Daoy (cell line): ENCODE measurements at places on chromosomes 12 and 14.
A peak's percentile ranks its signal among the peaks of the same experiment; 100 is the strongest.

- DNase-seq: no peak
Observed at GRCh38 chr12:132227782-132228475, 83.7 kb downstream of the NOC4L start.

DNA sequence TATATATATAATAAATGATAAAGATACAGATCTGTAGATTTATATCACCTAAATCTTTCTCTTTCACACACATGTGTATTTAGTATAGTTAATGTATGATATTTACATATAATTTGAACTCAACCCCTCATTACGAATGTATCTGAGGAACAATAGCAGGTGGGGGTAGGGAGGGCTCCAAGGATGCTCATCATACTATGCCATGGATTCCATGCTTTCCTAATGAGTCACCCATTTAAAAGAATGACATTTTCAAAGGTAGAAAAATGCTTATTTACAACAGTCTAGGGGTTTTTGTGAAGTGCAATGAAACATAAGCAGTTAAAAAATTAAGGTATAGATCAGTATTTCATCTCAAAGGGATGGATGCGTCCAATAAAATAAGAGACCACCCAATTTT is 181.6 kb downstream of the SOX5 start:
- no peak for DNase-seq

GRCh38 chr12:63164911-63165310 is 13.9 kb upstream of the AVPR1A start:
- no peak for DNase-seq

DNA sequence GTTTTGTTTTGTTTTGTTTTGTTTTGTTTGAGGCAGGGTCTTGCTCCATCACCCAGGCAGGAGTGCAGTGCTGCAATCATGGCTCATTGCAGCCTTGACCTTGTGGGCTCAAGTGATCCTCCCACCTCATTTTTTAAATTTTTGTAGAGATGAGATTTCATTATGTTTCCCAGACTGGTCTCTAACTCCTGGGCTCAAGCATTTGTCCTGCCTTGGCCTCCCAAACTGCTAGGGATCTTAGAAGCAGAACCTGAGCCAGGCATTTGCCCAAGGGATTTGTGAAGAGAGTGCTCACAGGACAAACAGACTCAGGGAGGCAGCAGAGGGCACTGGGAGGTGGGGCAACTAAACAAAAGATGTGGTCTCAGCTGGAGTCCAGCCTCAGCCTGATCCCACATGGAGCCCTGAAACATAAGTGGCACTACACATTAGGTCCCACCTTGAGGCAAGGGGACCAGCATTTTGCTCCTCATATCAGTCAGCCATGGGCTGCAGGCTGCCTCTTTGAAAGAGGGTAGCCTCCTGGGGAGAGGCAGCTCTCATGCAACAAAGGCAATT is 86.2 kb upstream of the CMKLR1 start:
- DNase-seq: peak; percentile 15

GRCh38 chr12:52053536-52054209 is 2.4 kb downstream of the NR4A1 start:
- DNase-seq: no peak

- DNase-seq: no peak
Observed at GRCh38 chr14:67457782-67458181, 30.7 kb downstream of the TMEM229B start.

DNA sequence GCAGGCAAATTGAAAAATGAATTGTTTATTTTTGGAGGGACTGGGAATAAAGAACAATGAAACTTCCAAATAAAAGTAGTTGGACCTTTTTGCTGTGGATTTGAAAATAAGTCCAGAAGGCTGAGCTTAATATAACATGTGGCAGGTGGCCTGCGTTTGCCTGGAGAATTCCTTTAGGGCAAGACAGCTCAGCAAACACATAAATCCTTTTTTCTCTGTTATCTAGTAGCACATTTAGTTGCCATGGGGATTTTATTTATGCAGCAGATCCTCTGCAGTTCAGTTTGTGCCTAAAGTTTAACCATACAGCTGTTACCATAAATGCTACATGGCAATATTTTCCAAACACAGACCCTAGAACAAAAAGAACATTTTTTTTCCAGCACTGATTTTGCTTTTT is 180.0 kb downstream of the NPAS3 start:
- no peak for DNase-seq

GRCh38 chr14:70708717-70709570 is 67.2 kb downstream of the TTC9 start:
- DNase-seq: no peak

DNA sequence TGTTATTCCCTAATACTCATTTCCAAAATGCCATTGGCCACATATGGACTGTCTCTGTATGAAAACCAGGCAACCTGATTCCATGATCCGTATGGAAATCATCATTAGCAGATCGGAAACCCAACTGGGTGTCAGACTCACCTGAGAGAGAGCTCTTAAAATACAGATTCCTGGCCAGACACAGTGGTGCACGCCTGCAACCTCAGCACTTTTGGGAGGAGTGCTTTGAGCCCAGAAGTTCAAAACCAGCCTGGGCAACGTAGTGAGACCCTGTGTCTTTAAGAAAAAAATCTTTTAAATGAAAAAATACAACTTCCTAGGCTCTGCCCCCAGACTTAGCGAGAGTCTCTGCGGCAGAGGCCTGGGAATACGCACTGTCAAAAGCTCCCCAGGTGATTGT is 37.4 kb downstream of the PLXNC1 start:
- DNase-seq: no peak

- DNase-seq: peak; percentile 68
Observed at GRCh38 chr12:121872546-121873215, 14.0 kb upstream of the HPD start.

DNA sequence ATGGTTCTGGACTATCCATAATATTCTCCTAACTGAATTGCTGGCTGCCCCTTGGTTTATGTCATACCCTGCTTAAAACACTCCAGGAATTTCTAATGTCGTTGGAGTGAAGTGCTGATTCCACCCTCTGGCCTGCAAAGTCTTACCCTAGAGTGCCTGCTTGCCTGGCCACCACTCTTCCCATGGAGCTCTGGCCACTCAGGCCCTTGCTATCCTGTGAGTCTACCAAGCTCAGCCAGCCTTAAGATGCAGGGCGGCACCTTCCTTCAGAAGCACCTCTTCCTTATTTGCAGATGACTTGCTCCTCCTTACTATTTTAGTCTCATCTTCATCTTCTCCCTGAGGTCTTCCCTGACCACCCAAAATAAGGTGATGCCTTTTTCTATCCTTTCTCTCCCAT is 35.3 kb downstream of the SLC6A15 start:
- DNase-seq: no peak

DNA sequence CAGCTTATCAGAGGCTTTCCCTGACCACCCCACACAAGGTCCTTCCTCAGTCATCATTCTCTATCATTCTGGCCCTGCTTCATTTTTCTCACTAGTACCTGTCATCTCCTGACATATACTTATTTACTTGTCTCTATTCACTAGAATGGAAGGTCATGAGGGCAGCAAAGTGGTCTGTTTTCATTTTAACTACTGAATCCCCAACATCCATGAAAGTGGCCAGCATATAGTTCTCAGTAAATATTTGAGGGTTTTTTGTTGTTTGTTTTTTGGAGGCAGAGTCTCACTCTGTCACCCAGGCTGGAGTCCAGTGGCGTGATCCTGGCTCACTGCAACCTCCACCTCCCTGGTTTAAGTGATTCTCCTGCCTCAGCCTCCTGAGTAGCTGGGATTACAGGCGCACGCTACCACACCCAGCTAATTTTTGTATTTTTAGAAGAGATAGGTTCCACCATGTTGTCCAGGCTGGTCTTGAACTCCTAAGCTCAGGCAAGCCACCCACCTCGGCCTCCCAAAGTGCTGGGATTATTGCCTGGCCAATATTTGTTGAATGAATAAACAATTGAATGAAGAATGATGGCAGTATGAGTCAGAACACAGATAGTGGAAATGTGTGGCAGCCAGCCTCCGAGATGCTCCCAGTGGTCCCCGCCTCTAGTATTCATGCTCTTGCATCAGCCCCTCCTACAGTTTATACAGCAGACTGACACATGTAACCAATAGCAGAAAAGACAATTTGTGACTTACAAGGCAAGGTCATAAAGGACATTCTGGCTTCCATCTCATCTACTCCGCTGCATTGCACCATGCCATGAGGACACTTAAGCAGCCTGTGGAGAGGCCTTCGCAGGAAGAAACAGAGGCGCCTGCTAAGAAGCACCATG is 7.0 kb upstream of the ANO6 start:
- peak; percentile 60 for DNase-seq

DNA sequence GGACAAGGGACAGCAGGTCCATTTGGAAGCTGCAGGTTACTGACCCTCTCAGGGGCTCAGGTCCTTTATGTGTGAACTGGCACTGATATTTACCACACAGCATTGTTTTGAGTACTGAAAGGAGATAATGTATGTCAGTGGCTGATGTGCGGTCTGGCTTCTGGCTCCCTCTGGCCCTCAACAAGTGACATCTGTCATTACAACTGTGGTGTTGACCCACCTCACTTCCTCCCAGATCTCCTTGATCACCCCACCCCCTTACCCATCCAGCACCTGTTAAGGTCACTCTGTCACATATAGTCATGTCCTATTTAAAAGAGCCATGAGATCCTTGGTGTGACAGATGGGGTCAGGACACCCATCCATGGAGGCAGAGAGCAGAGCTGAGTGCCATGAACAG is 22.7 kb upstream of the PRIMA1 start:
- no peak for DNase-seq

GRCh38 chr14:94631536-94632304 is 19.5 kb downstream of the SERPINA3 start:
- no peak for DNase-seq

DNA sequence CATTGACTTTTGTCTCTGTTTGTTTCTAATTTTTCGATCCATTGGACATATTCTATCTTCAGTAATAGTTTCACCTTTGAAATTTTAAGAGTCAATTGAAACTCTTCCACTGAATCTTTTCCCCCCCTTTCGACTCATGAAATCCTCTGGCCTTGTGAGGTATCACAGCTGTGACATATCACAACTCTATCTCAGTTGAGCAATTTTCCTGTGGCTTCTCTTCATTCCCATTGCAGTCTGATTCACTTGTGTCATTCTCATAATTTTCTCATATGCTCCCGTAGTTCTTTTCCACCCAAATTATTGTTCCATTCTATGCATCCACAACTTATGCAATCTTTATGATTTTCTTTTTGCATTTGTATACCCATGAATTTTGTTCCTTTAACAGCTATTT is 261.6 kb downstream of the DACT1 start:
- DNase-seq: peak; percentile 76

- peak; percentile 9 for DNase-seq
Observed at GRCh38 chr12:7716381-7716780, 5.1 kb downstream of the DPPA3 start.

DNA sequence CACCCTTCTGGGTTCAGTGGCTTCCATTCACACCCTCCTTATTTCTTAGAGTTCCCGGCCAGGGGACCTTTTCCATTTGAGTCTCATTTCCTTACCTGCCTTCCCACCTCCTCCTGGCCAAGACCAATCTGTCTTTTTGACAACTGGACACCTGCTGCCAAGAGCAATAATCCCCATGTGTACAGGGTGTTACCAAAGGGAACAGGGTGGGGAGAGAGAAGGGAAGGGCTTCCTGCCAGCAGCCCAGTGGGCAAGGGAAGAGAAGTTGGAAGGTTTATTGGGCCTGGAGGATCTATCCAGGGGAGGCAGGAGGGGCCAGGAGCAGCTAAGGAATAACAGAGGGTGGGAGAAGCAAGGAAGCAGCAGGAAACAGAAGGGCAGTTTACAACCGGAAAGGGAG is 346.2 kb downstream of the C12orf75 start:
- no peak for DNase-seq

- no peak for DNase-seq
Observed at GRCh38 chr14:23454445-23454856, 15.1 kb upstream of the NGDN start.

DNA sequence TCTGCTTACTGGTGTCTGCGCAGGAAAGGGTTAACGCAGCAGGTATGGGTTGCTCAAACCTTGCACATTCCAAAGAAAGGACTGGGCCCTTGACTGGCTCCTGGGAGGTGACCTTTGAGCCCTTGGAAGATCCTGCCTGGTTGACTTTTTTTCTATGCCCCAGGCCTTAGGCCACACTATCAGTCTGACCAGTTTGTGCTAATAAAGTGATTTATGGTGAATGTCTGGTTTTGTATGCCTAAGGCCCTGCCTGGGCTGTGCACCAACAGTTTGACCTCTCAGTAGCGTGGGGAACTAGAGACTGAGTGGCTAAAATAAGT is 61.4 kb upstream of the SCN8A start:
- no peak for DNase-seq

DNA sequence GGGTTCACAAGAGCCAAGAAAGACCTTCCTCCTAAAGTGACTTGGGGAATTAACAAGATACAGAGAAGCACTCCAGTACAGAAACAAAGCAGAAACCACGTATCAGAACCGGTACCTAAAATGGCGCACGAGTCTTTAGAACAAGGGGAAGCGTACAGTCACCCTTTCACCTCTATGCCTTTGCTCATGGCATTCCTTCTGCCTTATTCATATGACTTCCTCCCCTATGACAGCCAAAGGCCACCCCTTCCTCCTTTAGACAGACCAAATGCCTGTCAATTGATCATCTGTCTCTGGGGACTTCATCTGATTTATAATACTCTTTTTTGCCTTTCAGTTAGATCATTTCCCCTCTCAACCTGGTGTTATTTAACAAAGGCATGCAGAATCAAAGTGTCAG is 89.5 kb upstream of the OSBPL8 start:
- DNase-seq: peak; percentile 21

GRCh38 chr12:113823016-113823415 is 143.1 kb downstream of the RBM19 start:
- no peak for DNase-seq

DNA sequence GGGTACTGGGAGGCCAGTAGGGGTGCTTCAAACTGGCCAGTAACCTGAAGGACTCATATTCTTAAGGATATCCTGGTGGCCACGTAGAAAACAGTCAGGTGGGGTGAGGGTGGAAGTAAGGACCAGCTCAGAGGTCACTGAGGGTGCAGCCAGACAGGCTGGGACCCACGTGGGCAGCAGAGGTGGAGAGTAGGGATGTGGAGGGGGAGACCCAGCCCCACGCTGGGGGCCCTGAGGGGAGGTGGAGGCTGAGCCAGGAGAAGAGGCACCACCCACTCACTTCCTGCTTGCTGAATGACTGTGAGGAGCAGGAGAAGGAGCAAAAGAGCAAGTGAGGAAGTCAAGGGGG is 12.6 kb upstream of the SERPINA3 start:
- DNase-seq: peak; percentile 45

- no peak for DNase-seq
Observed at GRCh38 chr12:64029013-64029857, 184.7 kb downstream of the SRGAP1 start.
